ENCODE measurements at places on chromosomes 3 and 15.

GRCh38 chr15:55366981-55367380 lies 41.2 kb downstream of the CCPG1 start:
- DNase-seq: no peak

GRCh38 chr15:71366926-71367325 lies 251.7 kb downstream of the THSD4 start:
- no peak for DNase-seq

DNA sequence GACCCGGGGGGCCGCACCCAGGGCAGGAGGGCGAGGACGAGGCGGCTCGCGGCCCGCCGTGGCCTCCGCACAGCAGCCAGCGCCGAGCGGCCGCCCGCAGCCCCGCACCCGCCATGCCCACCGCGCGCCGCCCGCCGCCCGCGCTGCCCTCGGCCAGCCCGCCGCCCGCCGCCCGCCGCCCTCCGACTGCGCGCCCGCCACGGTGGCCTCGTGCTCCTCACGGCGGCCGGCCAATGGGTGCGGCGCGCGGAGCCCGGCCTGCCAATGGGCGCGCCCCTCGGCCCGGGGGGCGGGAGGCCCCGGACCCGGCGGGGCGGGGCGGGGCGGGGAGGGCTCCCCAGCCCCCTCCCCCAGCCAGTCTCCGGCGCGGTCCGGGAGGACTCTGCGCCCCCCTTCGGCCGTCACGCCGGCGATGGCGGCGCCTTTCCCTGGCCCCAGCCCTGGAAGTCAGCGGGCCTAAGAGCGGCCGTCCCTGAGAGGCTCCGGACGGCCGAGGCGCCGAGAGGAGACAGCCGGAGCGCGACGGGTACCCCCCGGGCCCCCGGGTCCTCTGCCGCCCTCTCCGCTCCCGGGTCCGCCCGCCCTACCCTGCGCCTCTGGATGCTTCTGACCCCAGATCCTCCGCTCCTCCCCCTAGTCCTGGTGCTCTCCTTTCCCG lies at the start of gene NT5DC2:
NT5DC2 (minus strand) TSS at position 235 of the 658 bp plus-strand sequence; CDS start at position 115, 120 bp downstream.
- peak; percentile 56 for DNase-seq

GRCh38 chr3:105584003-105584790 lies 217.5 kb downstream of the ALCAM start:
- no peak for DNase-seq

GRCh38 chr3:114775395-114775794 lies 371.7 kb downstream of the ZBTB20 start:
- no peak for DNase-seq

All from stimulated activated CD8-positive, alpha-beta memory T cell treated with anti-CD3 and anti-CD28 coated beads, Interleukin-4, amount 100 ng/mL, for 24 hours (primary cell).